ENCODE measurements at places on chromosomes 2 and 18.

DNA sequence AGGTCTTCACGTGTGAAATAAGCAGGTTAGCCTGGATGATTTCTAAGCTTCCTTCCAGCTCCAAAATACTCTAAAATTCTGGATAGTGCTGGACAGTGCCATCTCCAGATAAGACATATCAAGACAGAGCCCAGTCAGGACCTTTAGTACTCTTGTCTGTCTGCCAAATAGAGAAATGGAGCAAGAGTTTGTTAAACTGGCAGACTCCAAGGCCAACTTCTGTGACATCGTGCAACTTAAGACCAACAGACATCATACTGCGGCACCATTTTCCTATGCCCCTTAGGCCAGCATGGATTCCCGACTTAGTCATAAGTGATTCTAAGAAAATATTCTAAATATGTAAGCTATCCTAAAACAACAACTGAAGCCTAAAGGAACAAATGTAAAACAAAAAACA is 118.6 kb downstream of the RBMS1 start:
- no peak for DNase-seq

- no peak for DNase-seq
Observed at GRCh38 chr2:113148606-113149552, 21.5 kb downstream of the IL1RN start.

DNA sequence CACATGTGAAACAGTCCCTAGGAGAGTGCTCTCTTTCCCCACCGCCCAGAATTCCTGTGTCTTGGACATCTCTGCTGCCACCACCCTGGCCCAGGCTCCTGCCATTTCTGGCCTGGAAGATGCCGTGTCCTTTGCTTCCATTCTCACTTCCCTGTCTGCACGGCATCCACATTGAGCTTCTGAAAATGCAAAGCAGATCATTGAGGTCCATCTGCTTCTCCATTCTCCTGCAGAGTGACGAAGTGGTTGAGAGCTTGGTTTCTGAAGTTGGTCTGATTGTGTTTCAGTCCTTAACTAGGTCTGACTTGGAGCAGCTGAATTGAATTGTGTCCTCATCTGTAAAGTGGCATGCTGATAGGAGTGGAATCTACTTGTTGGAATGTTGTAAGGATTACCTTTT is 98.7 kb upstream of the MGAT5 start:
- DNase-seq, result no peak

DNA sequence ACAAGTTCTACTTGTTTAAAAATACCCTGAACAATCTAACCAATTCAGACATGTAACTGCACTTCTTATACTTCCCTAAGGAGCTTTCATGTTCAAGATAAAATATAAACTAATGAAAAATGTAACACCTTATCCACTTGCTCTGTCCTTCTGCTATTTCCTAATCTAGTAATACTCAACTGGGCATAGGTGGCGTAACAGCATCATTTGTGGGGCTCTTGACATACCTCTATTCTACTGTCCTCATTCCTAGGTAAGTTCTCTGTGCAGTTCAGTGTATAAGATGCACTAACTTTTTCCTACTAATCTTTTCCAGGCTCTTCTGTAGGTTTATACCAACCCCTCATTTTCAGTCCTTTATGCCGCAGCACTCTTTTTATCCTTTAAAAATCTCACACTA is 36.7 kb downstream of the PRKD3 start:
- DNase-seq, result no peak

GRCh38 chr2:218605432-218605831 is 2.3 kb upstream of the PLCD4 start:
- DNase-seq, result peak; percentile 82

- DNase-seq, result no peak
Observed at GRCh38 chr2:177559638-177560037, 167.1 kb downstream of the AGPS start.

DNA sequence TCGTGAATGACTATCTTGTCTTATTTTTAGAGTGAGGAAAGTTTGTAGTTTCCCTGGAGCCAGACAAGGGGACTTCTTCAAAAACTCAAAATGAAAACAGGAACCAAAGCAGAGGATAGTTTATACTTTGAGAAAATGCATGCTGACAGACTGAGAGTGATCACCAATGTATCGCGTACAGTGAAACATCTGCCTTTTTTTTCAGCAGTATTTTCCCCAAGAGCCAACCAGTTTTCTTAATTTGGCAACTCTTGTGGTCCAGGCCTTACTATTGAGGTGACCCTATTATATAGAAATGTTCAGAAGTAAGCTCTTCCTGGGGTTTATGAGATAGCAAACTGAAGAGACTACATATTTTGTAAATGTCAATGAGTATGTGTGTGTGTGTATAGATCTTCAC is 153.7 kb upstream of the VRK2 start:
- DNase-seq, result no peak

GRCh38 chr2:201228271-201228911 is 31.9 kb upstream of the CASP8 start:
- no peak for DNase-seq

DNA sequence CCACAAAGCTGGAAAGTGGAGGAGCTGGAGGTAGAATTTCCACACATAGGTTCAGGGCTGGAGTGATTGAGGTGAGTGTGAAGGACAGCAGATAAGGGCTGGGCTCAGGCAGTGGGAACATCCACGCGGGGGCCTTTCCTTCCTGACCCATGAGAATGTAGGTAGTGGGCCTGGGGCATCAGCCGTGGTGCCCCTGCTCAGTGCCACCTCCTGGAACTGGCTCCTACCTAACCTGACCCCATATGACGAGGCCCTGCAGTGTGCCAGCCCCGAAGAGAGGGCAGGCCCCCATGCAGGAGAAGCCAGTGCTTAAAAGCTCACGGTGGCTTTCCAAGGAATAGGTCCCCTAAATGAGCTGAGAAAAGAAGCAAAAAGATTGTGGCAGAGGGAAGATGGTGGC is 66.2 kb downstream of the HS6ST1 start:
- no peak for DNase-seq

DNA sequence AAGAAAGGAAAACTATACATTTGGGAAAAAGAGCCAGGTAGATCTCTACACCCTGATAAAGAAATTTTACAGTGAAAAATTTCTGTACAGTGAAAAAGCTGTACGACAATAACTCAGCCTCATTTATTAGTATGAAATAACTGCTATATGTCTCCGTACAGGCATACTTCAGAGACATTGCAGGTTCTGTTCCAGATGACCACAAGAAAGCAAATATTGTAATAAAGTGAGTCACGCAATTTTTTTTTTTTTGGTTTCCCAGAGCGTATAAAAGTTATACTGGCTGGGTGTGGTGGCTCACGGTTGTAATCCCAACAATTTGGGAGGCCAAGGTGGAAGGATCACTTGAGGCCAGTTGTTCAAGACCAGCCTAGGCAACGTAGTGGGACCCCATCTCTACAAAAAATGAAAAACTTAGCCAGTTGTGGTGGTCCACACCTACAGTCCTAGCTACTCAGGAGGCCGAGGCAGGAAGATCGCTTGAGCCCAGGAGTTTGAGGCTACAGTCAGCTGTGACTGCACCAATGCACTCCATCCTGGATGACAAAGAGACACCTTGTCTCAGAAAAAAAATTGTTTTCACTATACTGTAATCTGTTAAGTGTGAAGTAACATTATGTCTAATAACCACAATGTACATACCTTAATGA is 28.2 kb upstream of the AMMECR1L start:
- DNase-seq, result no peak

- DNase-seq, result no peak
Observed at GRCh38 chr2:13260402-13260801, 543.7 kb downstream of the TRIB2 start.

DNA sequence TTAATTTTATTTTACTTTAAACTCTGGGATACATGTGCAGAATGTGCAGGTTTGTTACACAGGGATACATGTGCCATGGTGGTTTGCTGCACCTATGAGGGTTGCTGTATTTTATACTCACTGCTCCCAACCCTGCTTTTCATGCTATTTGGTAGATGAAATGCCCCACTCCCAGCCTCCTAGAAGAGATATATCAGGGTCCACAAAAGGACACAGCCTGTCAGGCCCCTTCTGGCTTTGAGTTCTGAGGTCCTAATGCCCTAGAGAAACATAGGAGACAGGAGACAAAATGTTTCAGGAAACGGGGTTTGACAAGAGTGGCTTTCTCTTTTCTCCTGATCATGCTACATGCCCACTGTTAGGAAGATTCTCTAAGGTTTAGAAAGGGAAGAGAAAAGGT is 27.1 kb upstream of the SOX11 start:
- DNase-seq, result no peak

GRCh38 chr18:76458522-76459311 is 36.3 kb downstream of the ZNF516 start:
- DNase-seq, result no peak

DNA sequence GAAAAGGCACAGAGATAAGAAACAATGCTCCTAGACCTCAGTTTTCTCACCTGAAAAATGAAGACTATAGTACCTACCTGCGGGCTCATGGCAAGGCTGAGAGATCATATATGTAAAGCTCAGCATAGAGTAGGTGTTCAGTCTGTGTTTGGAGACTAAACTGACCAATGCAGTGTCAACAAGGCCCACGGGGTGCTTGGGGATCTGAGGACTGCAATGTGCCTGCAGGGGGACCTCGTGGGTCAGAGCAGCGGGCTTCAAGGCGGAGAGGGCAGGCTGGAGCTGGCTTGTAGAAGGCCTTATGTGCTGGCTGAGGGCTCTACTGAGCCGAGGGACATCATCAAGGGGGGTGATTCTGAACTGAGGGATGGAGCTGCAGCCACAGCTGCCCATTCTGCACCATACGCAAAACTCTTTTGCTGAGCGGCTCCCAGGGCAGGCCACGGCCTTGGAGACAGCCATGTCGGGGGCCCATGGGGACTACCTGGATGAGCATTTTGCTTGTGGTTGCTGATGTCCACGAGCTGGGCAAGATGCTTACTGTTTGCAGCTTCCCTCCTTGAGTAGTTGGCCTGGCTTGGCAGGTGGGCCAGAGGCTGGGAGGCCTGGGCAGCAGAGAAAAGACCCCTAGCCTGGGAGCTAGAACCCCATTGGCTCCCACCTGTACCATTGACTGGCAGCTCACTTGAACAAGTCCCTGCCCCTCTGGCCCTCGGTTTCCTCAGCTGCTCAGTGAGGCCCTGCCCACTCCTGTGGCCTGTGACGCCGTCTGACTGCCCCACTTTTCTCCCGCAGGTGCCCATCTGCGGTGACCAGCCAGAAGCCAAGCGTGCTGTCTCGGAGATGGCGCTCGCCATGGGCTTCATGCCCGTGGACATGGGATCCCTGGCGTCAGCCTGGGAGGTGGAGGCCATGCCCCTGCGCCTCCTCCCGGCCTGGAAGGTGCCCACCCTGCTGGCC is 23.5 kb downstream of the STEAP3 start:
- no peak for DNase-seq

DNA sequence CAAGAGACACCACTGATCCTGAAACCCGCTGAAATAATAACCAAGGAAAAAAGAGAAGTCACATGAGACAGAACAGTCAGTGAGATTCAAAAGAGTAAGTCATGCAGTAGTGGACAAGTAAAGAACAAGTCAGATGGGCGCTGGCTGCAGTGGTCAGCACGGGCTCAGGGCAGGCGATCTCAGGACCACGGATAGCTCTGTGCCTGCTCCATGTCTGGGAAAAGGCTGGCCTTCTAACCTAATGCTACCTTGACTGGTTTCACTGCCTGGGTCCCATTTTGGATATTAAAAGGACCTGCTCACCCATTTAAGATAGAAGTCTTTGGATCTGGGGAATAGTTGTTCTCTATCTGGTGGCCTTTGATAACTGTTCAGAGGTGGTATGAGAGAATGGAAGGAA is 61.7 kb upstream of the LCLAT1 start:
- DNase-seq, result no peak

- peak; percentile 35 for DNase-seq
Observed at GRCh38 chr2:171788316-171788993, 101.2 kb downstream of the DYNC1I2 start.

- no peak for DNase-seq
Observed at GRCh38 chr18:68438983-68439382, 275.9 kb downstream of the TMX3 start.

GRCh38 chr18:59141294-59142068 is 1.8 kb downstream of the SEC11C start:
- peak; percentile 95 for DNase-seq

Measured in DMS153 (cell line).